ENCODE measurements at places on chromosomes 2 and 18.

- DNase-seq: no peak
Observed at GRCh38 chr2:58973811-58974281, 732.7 kb upstream of the FANCL start.

GRCh38 chr2:205524656-205525055 lies 157.6 kb upstream of the NRP2 start:
- no peak for DNase-seq

- no peak for DNase-seq
Observed at GRCh38 chr2:85246348-85246747, 81.4 kb downstream of the TGOLN2 start.

DNA sequence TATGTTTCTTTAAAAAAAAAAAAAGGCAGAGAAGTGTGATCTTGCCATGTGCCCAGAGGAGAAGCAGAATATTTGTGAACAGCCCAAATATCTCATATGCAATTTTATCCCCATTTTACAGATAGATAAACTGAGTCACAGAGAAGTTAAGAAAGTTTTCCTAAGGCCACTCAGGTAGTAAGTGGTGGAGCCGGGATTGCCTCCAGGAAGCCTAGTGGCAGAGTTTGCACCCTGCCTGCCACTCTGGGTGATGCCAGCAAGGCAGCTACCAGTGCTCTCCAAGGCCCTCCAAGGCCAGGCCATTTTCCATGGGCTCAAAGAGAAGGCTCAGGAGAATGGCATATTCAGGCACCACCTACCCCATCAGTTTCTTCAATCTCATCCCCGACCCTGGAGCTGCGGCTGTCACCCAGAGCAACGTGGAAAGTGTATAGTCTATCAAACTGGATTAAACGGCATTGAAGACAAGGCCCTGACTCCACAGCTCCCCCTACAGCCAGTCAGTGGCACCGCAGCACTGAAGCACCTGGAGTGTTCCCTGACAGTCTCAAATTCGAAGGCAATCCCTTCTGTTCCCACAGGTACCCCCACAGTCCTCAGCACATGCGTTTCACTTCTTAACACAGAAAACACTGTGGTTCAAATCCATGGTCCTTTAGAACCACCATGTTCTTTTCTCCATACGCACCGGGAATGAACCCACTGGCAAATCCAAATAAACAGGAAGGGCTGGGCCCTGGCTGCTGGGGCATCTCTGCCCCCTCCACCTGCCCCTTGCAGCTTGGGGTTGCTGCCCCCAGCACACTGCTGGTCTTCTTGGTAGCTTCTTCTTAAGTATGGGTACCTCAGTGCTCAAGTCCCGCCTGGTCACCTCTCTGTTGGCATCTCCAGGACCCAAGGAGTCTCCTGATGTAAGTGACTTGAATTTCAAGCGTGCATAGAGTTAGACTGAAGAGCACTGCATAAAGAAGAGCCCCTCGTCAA lies 175.3 kb downstream of the INHBB start:
- DNase-seq: no peak

- DNase-seq: no peak
Observed at GRCh38 chr2:220781622-220782241, 790.4 kb downstream of the EPHA4 start.

DNA sequence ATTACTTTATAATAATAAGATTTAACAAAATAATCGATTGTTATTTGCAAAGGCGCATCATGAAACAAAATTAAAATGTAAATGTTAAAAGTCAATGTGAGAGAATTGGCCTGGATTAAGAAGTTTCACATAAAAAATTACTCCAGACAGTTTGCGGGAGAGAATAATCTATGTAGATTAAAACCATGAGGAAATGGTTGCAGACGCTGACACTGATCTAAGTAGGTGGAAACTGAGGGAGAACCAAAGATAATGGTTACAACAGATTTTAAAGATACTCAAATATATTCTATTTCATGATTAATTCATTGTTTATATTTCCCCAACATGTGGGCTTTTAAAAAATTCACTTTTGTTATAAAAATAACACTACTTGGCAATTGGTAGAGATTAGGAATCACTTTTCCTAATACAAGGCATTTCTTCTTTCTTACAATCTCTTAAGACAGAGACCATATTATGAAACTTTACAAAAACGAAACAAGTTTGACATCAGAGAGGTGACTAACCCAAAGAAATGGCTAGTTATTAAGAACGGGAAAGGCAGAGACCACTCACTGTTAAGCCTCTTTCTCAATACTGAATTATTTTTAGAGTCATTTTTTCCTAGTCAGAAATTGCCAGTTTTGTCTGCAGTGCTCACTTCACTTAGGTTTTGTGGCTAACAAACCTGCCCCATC lies 1.6 kb downstream of the KANSL1L start:
- DNase-seq: no peak

- DNase-seq: no peak
Observed at GRCh38 chr18:77132369-77133050, at the start of gene MBP. MBP (minus strand) TSS chr18:77132783; CDS start chr18:77105261, 27,522 bp downstream.

DNA sequence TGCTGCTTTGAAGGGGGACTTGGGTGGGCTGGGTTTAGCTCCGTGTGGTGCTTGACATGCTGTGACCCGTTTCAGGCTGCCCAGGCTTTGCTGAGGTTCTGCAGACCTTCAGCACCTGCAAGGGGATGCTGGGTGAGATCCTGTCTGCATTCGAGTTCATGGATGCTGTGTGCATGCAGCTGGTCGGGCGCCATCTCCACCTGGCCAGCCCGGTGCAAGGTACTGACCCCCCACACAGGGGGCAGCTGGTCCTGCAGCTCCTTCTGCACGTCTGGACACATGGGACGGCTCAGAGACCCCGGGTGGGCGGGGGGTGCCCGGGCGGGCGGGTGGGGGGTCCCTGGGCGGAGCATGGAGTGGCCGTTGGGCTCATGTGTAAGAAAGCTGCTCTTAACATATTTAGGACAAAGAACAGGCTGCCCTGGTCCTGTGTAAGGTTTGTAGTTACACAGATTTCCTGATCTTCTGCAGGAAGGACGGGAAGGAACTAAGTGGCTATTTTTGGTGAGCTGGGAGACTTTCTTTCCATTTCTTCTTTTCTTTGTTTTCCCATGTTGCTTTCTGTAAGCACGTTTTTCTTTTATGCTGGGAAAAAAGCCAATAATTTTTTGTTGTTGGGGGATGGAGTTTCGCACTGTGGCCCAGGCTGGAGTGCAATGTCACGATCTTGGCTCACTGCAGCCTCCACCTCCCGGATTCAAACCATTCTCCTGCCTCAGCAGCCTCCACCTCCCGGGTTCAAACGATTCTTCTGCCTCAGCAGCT lies 15.8 kb downstream of the D2HGDH start:
- no peak for DNase-seq

DNA sequence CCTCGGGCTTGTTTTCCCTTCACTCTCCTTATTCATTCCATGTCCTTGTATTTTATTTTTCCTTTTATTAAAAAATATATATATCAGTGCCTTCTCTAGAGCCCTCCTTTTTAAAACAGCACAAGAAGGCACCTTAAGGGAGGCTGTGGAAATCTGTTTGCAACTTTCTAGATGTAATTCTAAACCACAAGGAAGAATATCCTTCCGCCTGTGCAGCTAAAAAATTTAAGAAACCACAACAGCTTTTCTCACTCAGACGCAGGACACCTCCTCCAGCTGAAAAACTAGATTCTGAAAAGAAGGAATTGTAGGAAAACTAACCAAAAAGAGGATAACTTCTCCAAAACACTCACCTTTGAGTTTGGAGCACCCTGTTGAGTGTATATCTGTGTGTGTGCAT lies 142.2 kb downstream of the BCL11A start:
- DNase-seq: no peak

- DNase-seq: no peak
Observed at GRCh38 chr2:23761638-23762037, 165.3 kb downstream of the ATAD2B start.

- no peak for DNase-seq
Observed at GRCh38 chr2:37583402-37583801, 88.0 kb downstream of the CDC42EP3 start.
